Thoracic aorta (tissue), 2 donors: ENCODE measurements at places on chromosomes 3 and 15.

DNA sequence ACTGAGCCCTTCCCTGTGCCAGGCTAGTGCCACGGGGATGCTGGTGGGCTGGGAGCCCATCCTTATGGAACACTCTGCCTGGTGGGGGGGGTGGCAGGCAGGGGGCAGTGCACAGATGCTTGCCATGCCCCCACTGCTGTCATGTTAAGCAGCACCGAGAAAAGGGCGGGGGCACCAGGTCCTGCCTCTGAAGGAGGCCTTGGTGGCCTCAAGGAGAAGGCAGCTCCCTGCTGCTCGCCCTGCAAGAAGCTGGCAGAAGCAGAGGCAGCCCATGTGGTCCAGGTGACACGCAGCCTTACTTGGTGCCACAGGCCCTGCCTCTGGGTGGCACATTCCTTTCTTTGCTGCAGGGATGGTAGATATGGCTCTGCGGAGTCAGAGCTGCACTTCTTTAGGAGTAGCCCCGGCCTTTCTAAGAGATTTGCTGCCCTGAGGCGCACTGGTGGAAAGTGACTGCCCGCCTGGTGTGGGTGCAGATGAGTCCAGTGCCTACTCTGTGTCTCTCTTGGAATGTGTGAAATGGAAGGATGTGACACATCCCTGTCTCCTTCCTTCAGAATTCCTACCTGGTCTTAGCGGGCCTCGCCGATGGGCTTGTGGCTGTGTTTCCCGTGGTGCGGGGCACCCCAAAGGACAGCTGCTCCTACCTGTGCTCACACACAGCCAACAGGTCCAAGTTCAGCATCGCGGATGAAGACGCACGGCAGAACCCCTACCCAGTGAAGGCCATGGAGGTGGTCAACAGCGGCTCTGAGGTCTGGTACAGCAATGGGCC is 145.8 kb downstream of the LRRK1 start:
- DNase-seq: no peak

GRCh38 chr3:71512000-71512399 is 71.5 kb downstream of the FOXP1 start:
- no peak for DNase-seq

DNA sequence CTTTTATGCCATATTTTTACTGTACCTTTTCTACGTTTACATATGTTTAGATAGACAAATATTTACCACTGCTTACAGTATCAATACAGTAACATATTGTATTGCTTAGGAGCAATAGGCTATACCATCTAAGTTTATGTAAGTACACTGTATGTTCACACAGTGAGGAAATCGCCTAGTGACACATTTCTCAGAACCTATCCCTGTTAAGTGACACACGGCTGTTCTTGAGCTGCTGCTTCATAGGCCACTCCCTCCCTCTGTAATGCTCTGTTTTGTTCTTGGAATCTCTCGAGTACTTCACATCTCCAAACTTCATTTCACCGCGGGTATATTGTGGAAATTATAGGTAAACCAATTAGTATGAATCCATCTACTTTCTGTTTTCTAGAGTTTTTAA is 13.4 kb upstream of the SELENOT start:
- no peak for DNase-seq

- DNase-seq: no peak
These were observed 277.5 kb upstream of the CDIN1 start for GRCh38 chr15:36301947-36302346.

DNA sequence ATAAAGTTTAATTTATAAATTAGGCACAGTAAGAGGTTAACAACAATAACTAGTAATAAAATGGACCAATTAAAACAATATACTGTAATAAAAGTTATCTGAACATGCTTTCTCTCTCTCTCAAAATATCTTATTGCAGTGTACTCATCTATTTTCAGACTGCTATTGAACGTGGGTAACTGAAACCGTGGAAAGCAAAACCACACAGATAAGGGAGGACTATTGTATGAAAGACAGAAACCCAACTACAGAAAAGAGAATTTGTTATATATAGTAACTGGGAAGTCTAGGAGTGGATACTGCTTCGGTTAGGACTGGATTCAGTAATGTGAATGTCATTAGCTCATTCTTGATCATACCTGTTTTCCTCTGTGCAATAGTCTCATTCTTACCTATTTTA is 119.3 kb upstream of the DAZL start:
- DNase-seq: no peak

- DNase-seq: no peak
These were observed 84.2 kb downstream of the LRRC49 start for GRCh38 chr15:70976851-70977250.

DNA sequence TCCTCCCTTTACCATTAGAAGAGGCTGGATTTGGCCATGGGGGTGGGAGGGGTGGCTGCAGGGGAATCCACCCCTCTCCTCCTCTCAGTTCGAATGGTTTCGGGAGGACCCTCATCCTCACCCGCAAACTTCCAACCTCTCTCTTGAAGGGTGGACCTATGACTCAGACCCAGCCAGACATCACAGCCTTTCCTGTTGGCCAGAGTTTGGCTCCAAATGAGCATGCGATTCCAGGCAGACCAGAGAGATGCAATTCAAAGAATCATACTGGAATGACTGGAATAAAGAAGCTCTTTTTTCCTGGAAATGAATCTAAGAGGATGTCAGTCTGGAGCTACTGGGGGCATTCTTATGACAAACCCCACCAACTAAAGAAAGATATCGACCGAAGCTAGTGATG is 516.7 kb upstream of the MDFIC2 start:
- peak; percentile 46 for DNase-seq

DNA sequence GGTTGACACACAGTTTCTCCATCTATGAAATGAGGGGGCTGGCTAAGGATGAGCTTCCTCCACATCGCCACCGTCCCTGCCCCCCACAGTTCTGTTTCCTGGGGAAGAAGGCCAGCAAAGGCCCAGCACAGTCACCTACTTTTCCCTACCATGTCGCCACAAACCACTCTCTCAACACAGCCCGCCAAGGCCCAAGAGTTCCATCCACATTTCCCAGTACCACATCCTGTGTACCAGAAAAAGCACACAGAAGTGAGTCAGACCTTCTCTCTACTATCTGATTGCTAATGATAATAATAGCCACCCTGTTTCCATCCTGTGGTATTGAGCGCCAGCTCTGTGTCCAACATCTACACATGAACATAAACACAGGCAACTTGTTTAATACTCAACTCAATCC is 30.3 kb upstream of the C15orf39 start:
- DNase-seq: no peak

DNA sequence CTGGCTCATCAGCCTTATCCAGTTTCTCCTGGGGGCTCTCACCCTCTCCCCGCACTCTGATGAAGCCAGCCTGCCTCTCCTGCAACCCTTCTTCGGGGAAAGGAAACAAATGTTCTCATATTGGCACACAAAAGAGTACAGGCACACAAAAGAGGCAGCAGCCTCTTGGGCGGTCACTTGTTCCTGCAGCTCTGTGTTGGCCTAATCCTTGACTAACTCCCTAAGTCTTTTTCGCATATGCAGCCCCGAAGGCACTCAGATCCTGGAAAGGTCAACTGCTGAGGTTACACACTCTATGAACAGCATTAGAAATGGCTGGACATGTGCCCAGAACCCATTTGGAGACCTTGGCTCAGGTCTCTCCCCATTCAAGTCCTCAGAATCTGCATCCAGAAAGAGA is 7.4 kb upstream of the CAMP start:
- DNase-seq: no peak

- no peak for DNase-seq
These were observed 34.2 kb downstream of the EEFSEC start for GRCh38 chr3:128187495-128187894.

DNA sequence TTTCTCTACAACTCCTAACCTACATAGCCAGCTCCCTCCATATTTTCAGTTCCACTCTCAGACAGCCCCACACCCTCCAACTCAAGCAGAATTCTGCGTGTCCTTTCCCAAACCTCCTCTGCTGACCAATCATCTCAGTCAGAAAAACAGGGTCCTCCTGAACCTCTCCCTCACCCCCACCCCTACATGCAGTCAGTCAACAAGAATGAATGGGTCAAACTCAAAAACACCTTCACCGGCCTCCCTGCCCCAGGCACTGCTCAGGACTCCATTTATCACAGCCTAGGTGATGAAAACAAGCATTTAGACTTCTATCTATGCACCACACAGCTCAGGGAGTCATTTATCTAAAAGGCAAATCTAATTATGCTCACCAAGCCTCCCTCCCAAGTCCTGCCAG is 32.4 kb downstream of the MYL3 start:
- DNase-seq: no peak

- no peak for DNase-seq
These were observed 38.7 kb downstream of the FGD5 start for GRCh38 chr3:14857506-14857905.

DNA sequence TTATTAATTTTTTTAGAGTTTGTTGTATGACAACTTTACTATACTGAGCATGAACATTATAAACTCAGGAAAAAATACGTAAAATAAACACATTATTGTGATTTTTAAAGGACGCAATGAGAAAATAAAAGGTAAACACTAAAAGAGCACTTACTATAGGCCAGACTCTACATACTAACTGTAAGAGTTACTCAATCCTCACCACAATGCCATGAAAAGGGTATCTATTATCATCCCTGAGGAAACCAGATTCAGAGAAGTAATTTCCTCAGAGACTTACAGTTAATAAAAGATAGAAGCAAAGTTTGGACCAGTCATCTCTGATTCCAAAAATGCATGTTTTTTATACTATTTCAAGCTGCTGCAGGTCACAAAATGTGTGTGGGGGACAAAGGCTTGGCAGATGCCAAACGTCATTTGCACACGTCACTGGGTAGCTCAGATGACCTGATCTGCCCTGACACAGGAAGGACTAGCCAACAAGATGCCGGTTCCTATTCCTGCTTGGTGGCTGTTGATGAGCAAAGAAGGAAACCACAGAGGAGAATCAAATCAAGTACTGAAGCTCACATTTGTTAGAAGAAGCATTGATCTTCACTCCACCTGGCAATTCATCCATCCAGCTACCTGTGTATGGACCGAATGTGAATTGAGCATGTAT is 42.3 kb downstream of the KLHL6 start:
- no peak for DNase-seq

DNA sequence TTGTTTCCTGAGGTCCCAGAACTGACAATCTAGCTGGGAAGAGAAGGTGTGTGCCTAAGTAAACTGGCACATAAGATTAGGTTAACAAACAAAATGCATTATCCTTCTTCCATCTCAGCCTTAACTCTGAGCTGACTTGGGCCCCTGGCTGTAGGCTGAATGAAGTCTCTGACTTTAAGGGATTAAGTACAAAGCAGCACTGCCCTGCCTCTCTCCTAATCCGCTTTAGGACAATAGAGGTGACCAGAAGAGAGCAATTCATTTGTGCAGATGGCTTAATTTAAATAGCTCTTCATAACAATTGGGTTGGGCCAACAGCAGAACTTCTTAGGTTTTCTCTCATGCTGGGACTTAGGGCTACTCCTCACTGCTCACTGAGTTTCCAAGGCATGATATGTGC is 181.6 kb upstream of the SOX14 start:
- no peak for DNase-seq

- DNase-seq: no peak
These were observed 52.8 kb downstream of the DHX30 start for GRCh38 chr3:47855461-47856383.

- DNase-seq: no peak
These were observed 245.7 kb downstream of the FGF12 start for GRCh38 chr3:192481638-192482037.

- DNase-seq: no peak
These were observed 39.3 kb downstream of the DGKG start for GRCh38 chr3:186322761-186323160.

GRCh38 chr3:195441476-195441991 is 1.3 kb downstream of the ACAP2 start:
- no peak for DNase-seq

DNA sequence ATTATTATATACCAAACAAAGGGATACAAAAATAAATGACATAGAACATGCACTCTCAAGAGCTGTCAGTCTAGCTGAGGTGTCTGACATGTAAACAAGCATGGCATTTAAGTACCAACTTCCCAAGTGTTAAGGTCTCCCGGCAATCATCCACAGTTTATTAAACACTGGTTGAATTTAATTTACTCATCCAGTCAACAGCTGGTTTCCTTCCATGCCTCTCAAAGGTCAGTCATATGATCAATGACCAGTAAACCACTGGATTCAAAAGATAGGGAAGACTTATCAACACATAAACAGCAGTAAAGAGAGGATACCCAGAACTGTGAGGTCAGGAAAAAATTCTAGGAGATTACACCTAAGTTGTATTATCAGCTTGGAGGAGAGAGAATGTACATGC is 80.4 kb downstream of the ADAM10 start:
- no peak for DNase-seq

GRCh38 chr15:95799286-95800200 is 531.0 kb upstream of the NR2F2 start:
- DNase-seq: no peak

DNA sequence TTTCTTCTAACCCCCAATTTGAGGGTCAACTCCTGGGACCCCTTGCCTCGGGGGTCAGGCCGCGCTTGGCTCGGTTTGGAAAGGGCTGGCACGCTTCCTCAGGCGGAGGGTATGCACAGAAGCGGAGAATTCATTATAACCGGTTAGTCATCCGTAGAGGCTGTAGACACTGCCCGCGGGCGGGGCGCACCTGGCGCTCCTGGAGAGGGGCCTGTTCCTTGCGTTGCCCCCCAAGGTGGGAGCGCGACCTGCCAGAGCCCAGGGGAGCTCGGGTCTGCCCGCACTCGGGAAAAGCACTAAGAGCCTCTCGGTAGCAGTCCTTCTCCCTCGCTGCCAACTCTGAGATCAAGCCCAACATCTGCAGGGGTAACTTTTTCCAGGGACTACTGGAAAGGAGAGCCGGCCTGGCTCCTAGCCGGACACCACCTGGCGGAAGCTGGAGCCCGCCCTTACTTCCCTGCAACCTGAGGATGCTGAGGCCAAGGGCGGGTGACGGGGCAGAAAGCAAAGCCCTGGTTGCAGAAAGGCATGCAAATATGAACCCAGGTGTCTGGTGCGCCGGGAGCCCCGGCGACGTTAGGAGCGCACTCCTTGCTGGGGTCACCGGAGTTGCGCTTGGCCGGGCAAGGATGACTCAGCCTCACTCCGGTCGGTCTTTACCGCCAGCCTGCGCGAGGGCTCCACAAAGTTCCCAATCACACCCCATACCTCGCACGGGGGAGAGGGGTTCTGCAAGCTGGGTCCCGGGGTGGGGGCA is 1.5 kb upstream of the CACNA2D3 start:
- no peak for DNase-seq

- no peak for DNase-seq
These were observed 4.3 kb downstream of the PLEKHO2 start for GRCh38 chr15:64845831-64846595.

DNA sequence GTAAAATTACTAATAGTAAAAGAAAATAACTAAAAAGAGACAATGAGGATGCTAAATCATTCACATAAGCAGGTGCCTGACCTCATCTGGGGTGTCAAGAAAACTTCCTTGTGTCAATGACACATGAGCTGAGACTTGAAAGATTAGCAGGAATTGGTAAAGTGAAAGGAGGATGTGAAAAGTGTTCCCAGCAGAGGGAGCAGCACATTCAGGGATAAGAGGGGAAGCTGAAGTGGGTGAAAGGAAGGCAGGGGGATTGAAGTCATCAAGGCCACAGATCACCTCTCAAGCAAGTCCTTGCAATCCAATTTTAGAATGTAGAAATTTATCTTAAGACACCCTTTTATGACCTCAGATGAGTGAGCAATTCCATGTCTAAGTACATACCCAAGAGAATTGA is 60.2 kb upstream of the ACP3 start:
- DNase-seq: no peak
